GM12891 (cell line): ENCODE measurements at places on chromosomes 5 and 9.

GRCh38 chr5:160312134-160312959, at the start of gene CCNJL:
Gene CCNJL (minus strand): TSS chr5:160312564. CDS start chr5:160311923, 641 bp downstream.
- DNase-seq = peak; percentile 62

GRCh38 chr5:158895588-158895987, 204.1 kb downstream of the EBF1 start:
- no peak for DNase-seq

DNA sequence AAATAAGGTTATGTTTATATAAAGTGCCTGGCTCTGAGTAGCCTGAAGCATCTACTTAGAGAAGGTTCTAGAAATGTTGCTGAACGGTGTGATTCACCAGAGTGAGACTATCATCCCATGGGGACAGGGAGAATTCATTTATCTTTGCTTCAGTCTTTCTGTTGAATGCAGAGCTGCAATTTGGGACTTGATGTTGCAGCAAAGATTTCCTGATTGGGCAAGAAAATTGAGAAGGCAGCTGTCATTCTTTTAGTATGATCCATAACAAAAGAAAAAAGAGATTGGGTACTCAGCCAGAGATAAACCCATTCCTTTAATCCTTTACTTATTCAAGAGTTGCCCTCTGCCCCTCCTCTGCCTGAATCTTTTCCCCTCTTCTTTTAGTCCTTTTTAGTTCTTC, 456.3 kb upstream of the WWC1 start:
- DNase-seq = no peak

- DNase-seq = no peak
Measured at GRCh38 chr9:116641292-116642059, 45.6 kb upstream of the TRIM32 start.

- no peak for DNase-seq
Measured at GRCh38 chr5:95660060-95660459, 13.5 kb downstream of the RFESD start.

- DNase-seq = no peak
Measured at GRCh38 chr9:126668058-126668457, 54.3 kb downstream of the LMX1B start.
